ENCODE measurements at places on chromosomes 7 and 10. TPM values are rescaled to one million over a fixed set of nuclear protein-coding genes. Genes with fewer than 3 reads are reported as not detected.

GRCh38 chr10:4291990-4292389 is 507.0 kb upstream of the KLF6 start:
- no peaks in the 10 kb centered on the region for H3K36me3 ChIP-seq
- H3K4me1 ChIP-seq: no peaks in the 10 kb centered on the region
- H3K27ac ChIP-seq: no peak overlapping the region
- DNase-seq: no peak

DNA sequence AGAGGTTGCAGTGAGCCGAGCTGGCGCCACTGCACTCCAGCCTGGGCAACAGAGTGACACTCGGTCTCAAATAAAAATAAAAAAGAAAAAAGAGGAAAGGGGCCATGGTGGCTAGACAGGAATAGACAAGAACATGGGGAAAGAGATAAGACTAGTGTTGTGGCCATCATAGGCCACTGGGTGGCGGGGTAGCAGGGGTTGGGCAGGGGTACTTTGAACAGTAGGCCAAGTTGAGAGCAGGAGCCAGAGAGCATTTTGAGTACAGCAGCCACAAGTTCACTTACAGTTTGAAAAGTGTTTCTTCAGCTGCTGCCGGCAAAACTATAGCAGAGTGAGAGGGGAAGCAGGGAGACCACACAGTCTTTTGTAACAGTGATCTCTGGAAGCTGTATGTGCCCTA is 656.0 kb downstream of the CNTNAP2 start:
- H3K27ac ChIP-seq: no peak overlapping the region
- no peaks in the 10 kb centered on the region for H3K4me1 ChIP-seq
- DNase-seq: peak; percentile 4
- no peaks in the 10 kb centered on the region for H3K36me3 ChIP-seq

DNA sequence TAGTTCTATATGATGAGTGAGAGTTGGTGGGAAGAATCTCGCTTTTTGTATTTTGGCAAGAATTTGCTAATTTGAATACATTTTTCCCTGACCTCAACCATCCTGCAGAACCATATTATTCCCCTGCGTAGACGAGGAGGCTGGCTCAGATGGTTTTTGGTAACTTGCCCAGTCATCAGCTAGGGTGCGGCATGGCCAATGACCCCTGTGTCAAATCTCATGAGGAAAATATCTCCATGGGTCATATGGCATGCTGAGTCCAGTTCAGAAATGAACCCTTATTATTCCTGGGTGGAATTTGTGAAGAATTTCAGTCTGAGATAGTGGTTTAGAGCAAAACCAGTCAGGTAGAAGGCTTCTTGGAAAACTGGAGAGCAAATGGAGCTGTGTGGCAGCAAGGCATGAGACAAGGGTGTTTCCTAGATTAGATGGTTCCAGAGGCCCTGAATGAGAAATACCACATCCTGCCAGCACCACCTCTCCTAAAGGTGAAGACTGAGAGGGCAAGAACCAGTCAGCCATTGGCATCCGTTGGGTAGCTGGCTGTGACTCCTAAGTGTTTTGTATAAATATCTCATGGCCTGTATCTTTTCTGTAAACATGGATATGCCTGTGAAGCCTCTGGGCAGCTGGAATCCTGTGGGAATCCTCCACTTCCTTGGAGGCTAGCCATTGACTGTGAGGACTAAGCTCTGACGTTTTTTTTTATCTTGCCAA is 5.8 kb upstream of the UPP1 start:
- H3K4me3 ChIP-seq: no peak overlapping the region
- H3K27ac ChIP-seq: no peak overlapping the region
- H3K27me3 ChIP-seq: no peaks in the 10 kb centered on the region
- DNase-seq: peak; percentile 77
- H3K4me1 ChIP-seq: peaks cover 8% of the 10 kb centered on the region

GRCh38 chr7:112596260-112596659 is 115.5 kb downstream of the LSMEM1 start:
- no peak overlapping the region for H3K4me3 ChIP-seq
- no peaks in the 10 kb centered on the region for H3K27me3 ChIP-seq
- H3K4me1 ChIP-seq: no peaks in the 10 kb centered on the region
- H3K27ac ChIP-seq: no peak overlapping the region

DNA sequence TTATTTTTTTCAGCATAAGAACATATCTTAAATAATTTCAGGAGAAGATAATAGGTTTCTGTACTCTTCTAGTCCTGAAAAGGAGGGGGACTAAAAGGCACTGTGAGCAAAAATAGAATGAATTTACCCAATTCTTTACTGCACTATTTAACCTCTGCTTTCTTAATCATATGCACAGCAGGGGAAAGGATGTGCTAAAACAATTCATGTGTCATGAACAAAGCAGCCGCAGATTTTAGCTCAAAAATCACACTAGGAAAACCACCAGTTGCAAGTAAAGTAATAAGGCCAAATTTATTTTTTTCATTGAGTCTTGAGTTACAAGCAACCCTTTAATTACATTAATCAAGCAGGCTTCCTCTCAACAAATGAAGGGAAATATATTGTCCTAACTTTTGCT is 80.1 kb downstream of the CABCOCO1 start:
- H3K36me3 ChIP-seq: no peaks in the 10 kb centered on the region
- no peak overlapping the region for H3K4me3 ChIP-seq
- no peak for DNase-seq
- H3K4me1 ChIP-seq: no peaks in the 10 kb centered on the region
- no peak overlapping the region for H3K27ac ChIP-seq
- no peaks in the 10 kb centered on the region for H3K27me3 ChIP-seq

DNA sequence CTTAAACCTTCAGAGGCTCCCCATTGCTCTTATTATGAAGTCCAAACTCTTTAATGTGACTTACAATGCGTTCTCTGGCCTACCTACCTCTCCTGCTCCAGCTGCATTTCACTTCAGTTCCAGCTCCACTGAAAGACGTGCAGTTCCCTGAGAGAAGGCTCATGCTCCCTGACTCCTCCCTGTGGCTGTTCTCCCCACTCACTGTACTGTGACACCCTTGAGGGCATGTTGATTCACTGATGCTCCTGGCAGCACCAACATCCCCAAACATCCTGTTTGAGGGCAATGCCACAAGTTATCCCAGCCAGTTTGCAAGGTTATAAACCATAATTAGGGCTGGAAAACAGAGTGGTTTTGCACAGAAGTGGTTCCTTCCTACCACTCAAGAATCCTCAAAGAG is 111.2 kb downstream of the LSM5 start:
- no peaks in the 10 kb centered on the region for H3K4me1 ChIP-seq
- no peaks in the 10 kb centered on the region for H3K36me3 ChIP-seq
- no peaks in the 10 kb centered on the region for H3K27me3 ChIP-seq
- no peak for DNase-seq
- no peak overlapping the region for H3K27ac ChIP-seq
- no peak overlapping the region for H3K4me3 ChIP-seq

DNA sequence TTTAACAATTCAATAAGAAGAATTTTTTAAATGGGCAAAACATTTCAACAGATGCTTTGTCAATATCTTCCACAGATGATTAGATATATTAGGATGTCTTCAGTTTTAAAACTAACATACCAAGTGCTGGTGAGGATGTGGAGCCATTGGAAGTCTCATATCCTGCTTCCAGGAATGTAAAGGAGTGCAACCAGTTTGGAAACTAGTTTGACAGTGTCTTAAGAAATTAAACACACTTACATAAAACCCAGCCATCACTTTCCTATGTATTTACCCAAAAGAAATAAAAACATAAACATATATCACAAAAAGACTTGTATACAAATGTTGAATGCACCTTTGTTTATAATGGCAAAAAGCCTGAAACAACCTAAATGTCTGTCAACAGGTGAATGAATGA is 13.3 kb upstream of the AGK start:
- no peaks in the 10 kb centered on the region for H3K4me1 ChIP-seq
- H3K27ac ChIP-seq: no peak overlapping the region
- H3K36me3 ChIP-seq: no peaks in the 10 kb centered on the region
- no peaks in the 10 kb centered on the region for H3K27me3 ChIP-seq

DNA sequence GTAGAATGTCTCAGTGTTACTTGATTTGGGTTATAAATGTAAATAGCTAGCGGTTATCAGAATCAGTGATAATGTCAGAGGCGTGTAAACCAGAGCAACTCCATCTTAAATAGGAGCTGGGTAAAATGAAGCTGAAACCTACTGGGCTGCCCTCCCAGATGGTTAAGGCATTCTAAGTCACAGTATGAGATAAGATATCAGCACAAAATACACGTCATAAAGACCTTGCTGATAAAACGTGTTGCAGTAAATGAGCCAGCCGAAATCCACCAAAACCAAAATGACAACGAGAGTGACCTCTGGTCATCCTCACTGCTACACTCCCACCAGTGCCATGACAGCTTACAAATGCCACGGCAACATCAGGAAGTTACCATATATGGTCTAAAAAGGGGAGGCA is 172.3 kb downstream of the CHRM2 start:
- no peaks in the 10 kb centered on the region for H3K4me1 ChIP-seq
- no peaks in the 10 kb centered on the region for H3K36me3 ChIP-seq
- no peak overlapping the region for H3K27ac ChIP-seq
- no peak for DNase-seq
- H3K27me3 ChIP-seq: no peaks in the 10 kb centered on the region

DNA sequence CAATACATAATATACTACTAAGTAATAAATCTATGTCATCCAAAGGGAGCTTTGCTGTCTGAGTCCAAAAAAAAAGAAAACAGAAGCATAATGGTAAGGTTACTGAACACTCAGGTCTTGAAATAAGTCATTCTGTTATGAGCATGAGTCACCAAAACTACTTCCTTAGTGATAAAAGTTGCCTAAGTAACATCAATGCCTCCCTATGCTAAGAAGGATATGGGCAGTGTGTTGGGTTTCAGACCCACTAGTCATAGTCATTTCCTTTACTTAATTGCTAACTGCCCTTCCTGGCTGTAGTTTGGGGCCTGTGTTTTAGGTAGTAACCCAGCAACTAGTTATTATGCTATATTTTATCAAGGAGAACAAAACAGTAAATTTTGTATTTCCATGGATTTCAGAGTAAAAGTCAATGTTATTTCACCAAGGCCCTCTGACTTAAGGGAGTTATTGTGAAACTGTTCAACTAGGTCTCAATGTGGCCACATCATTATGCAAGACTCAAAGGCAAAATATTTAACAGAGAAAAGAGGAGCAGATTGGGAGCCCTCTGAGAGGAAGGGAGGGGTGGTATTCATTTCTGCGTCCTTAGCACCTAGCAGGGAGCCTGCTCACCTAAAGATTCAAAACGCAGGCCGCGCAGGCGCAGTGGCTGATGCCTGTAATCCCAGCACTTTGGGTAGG is 11.7 kb upstream of the VIM start:
- no peak overlapping the region for H3K4me3 ChIP-seq
- H3K27me3 ChIP-seq: no peaks in the 10 kb centered on the region
- no peaks in the 10 kb centered on the region for H3K4me1 ChIP-seq

- H3K4me1 ChIP-seq: no peaks in the 10 kb centered on the region
- no peaks in the 10 kb centered on the region for H3K36me3 ChIP-seq
- DNase-seq: no peak
These were observed 170.4 kb downstream of the PLXDC2 start for GRCh38 chr10:19986591-19986990.

GRCh38 chr7:69282946-69283345 is 315.3 kb upstream of the AUTS2 start:
- H3K4me1 ChIP-seq: no peaks in the 10 kb centered on the region
- H3K36me3 ChIP-seq: no peaks in the 10 kb centered on the region
- H3K27ac ChIP-seq: no peak overlapping the region
- no peak overlapping the region for H3K4me3 ChIP-seq

- H3K36me3 ChIP-seq: no peaks in the 10 kb centered on the region
- DNase-seq: no peak
- no peak overlapping the region for H3K4me3 ChIP-seq
- no peaks in the 10 kb centered on the region for H3K27me3 ChIP-seq
- H3K27ac ChIP-seq: no peak overlapping the region
These were observed 71.5 kb upstream of the NOBOX start for GRCh38 chr7:144474800-144475615.

GRCh38 chr7:92939666-92940360 is 103.4 kb upstream of the CDK6 start:
- no peaks in the 10 kb centered on the region for H3K27me3 ChIP-seq
- no peak for DNase-seq
- H3K4me3 ChIP-seq: no peak overlapping the region
- H3K36me3 ChIP-seq: no peaks in the 10 kb centered on the region
- no peaks in the 10 kb centered on the region for H3K4me1 ChIP-seq
- H3K27ac ChIP-seq: no peak overlapping the region

DNA sequence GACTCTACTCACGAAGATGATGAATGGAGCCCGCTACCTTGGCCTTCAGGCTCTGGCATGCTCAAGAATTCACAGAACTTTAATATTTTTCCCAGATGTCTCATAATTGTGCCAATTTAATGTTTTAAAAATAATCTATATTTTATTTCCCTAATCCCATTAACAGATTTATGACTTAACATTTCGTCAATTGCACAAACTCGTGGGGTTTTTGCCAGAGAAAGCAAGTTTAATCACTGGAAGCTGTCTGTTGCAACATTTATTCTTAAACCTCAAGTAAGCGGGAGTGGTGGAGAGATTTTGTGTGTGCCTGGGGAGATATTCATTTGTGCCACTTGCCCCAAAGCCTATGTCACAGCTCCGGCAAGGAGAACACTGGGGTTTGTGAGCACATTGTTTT is 117.9 kb downstream of the TEX36 start:
- no peaks in the 10 kb centered on the region for H3K36me3 ChIP-seq
- peaks cover 3% of the 10 kb centered on the region for H3K27me3 ChIP-seq
- DNase-seq: no peak
- no peak overlapping the region for H3K4me3 ChIP-seq

DNA sequence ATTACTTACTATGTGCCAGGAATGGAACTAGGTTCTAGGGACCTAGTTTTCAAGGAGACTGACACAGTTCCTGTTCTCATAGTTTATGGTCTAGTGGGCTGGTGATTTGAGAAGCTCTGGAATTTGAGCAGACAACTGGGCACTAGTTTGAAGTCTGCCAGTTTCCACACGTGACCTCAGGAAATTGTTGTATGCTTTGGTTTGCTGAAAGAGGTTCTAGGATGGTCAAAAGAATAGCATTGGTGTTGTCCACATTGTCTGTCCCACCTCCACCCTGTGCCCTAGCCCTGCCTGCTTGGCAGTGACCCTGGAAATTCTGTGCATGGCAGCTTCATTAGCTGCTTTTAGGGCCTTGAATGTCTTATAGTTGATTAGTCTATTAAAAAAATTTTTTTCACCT is 28.7 kb downstream of the GBF1 start:
- no peaks in the 10 kb centered on the region for H3K4me1 ChIP-seq
- H3K4me3 ChIP-seq: no peak overlapping the region
- H3K27me3 ChIP-seq: no peaks in the 10 kb centered on the region
- no peak overlapping the region for H3K27ac ChIP-seq
- DNase-seq: no peak

DNA sequence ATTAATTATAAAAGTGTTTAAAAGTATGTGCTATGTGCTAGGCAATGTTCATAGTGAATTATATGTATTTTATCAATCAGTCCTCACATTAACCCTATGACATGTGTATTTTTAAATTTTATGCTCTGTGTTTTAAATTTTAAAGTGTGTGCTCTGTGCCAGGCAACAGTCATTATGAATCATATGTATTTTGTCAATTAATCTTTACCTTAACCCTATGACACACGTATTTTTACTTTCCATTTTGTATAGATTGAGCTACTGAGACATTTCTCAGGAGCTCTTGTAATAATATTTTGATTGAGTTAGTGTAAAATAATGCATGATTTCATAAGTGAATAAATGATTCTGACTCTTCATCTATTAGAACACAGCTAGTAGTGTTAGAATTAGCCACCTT is 117.8 kb downstream of the THSD7A start:
- DNase-seq: no peak
- H3K4me1 ChIP-seq: no peaks in the 10 kb centered on the region

The PHYHIPL gene
- polyA plus RNA-seq: 7.0 TPM

The HECW1 gene
- polyA plus RNA-seq: 0.10 TPM

The ADAMTS14 gene
- polyA plus RNA-seq: 7.7 TPM

The SLC13A1 gene
- polyA plus RNA-seq: not detected

The RBM20 gene
- polyA plus RNA-seq: under 0.01 TPM

The ARMC3 gene
- polyA plus RNA-seq: not detected

The SLC18A3 gene
- not detected for polyA plus RNA-seq

The HKDC1 gene
- 119 TPM for polyA plus RNA-seq

The PPA1 gene
- 103 TPM for polyA plus RNA-seq

The CDK1 gene
- 6.3 TPM for polyA plus RNA-seq

The PLXNA4 gene
- polyA plus RNA-seq: 3.9 TPM

The SYT15 gene
- polyA plus RNA-seq: 0.27 TPM

Data from small intestine (tissue), 16 donors.